ENCODE measurements at places on chromosomes 1 and 21. TPM values are rescaled to one million over a fixed set of nuclear protein-coding genes. Genes with fewer than 3 reads are reported as not detected.

Gene RHEX
- not detected for total RNA-seq

Gene TNFSF4
- 19.4 TPM for total RNA-seq

Gene CRP
- total RNA-seq = not detected

Gene DTL
- total RNA-seq = 1.8 TPM

Gene WLS
- total RNA-seq = 95.2 TPM

Gene KCNJ9
- total RNA-seq = not detected

Gene FAM110D
- not detected for total RNA-seq

Gene RSPH1
- total RNA-seq = not detected

Gene ZNF687
- 13.1 TPM for total RNA-seq

Gene NR0B2
- total RNA-seq = not detected

Gene SPATA1
- total RNA-seq = 0.59 TPM

Gene CA14
- not detected for total RNA-seq

Gene GCSAML
- not detected for total RNA-seq

Gene CFAP74
- not detected for total RNA-seq

Gene PDC
- not detected for total RNA-seq

Gene NCAM2
- total RNA-seq = 56.1 TPM

Gene FAM131C
- total RNA-seq = under 0.01 TPM

Gene CRABP2
- total RNA-seq = 19.9 TPM

Gene FALEC
- total RNA-seq = not detected

Gene LRRC71
- total RNA-seq = 0.37 TPM

Gene EVI5
- total RNA-seq = 93.0 TPM

Gene MLLT11
- 16.1 TPM for total RNA-seq

Gene OR2M2
- not detected for total RNA-seq

Gene C1orf53
- total RNA-seq = 2.4 TPM

Gene C4BPA
- total RNA-seq = not detected

Gene FCRLB
- 3.7 TPM for total RNA-seq

Gene KDF1
- total RNA-seq = not detected

Gene TMEM52
- total RNA-seq = 0.32 TPM

Gene C1QC
- total RNA-seq = not detected

Gene ITLN2
- total RNA-seq = not detected

Gene ZNF684
- total RNA-seq = 6.2 TPM

Gene S100A12
- total RNA-seq = not detected

Gene AMPD1
- total RNA-seq = not detected

Gene C1orf56
- total RNA-seq = 1.5 TPM

Gene LRRC39
- total RNA-seq = 0.37 TPM

Gene SLC25A44
- 8.0 TPM for total RNA-seq

Gene CNR2
- total RNA-seq = not detected

Gene SLAMF7
- not detected for total RNA-seq

Gene AK5
- total RNA-seq = 10.6 TPM

Gene KCNJ10
- total RNA-seq = not detected

Gene ZYG11A
- not detected for total RNA-seq

Gene CLCA1
- not detected for total RNA-seq

Gene GNAT2
- not detected for total RNA-seq

Gene MATN1
- under 0.01 TPM for total RNA-seq

Gene OLIG2
- total RNA-seq = not detected

Gene SLFNL1
- 0.89 TPM for total RNA-seq

Gene PALMD
- 0.59 TPM for total RNA-seq

Gene SERINC2
- total RNA-seq = 8.5 TPM

Gene DPT
- total RNA-seq = 0.05 TPM

Gene LCE3D
- not detected for total RNA-seq

Gene OR2T29
- not detected for total RNA-seq

Gene KRTAP7-1
- total RNA-seq = not detected

All from smooth muscle cell of the umbilical artery (primary cell).